ENCODE measurements at places on chromosomes 12 and 14. TPM values are rescaled to one million over a fixed set of nuclear protein-coding genes. Genes with fewer than 3 reads are reported as not detected.

TPPP2 gene
- not detected for total RNA-seq

DNA sequence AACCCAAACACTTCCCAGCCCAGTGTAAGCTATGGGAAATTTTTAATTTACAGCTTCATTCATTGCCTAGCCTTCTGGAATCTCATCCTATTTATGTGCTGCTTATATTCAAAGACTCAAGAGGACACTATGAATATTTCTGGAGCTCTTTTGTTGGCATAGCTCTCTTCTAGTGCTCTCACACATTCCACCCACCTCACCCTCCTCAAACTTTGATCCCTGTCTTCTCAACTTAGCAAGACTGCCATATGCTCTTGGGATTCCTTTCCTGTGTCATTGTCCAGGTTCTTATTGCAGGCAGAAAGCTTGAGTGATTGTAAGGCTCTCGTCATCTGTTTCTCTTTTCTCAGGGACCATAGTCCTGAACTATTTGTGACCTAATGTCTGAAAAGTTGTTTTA, 18.0 kb upstream of the NKX2-1 start:
- DNase-seq: no peak
- H3K4me3 ChIP-seq: no peak overlapping the region
- no peak overlapping the region for H3K27ac ChIP-seq
- H3K36me3 ChIP-seq: no peaks in the 10 kb centered on the region
- H3K4me1 ChIP-seq: no peaks in the 10 kb centered on the region
- peaks cover 9% of the 10 kb centered on the region for H3K27me3 ChIP-seq

DNA sequence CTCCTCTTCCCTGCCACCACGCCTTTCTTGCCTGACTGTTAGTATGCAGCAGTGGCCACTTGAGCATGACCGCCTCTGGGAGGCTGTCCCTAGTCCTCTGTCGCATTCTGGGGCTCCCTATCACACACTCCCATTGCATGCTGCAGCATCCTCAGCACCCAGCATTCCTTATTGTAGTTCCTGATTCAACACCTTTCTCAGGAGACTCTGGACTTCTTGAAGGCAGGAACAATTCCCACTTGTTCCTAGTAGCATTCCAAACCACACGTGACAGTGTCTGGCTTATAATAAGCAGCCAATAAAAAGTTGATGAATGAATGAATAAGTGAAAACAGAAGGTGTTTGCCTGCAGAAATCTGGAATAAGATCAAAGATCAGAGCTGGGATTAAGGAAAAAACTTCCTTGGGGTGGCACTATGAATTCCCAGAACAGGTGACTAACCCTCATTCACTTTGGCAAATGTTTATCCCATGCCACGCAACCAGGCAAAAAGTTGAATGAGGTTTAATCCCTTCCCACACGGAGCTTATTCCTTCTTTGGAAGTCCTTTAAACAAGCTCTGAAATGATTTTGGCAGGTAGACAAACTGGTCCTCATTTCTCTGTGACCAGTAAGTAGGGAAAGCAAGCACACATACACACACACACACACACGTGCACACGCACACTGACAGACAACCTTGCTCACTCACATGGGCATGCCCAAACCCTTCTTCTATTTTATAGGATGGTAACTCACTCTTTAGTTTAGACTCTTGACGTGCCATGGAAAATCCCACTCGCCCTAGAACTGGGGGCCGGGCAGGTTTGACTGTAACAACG, 26.5 kb downstream of the NTF3 start:
- H3K4me3 ChIP-seq: no peak overlapping the region
- no peaks in the 10 kb centered on the region for H3K36me3 ChIP-seq
- peaks cover 6% of the 10 kb centered on the region for H3K27me3 ChIP-seq

CLEC4D gene
- total RNA-seq: 0.22 TPM

- no peak overlapping the region for H3K27ac ChIP-seq
- H3K4me1 ChIP-seq: peaks cover 11% of the 10 kb centered on the region
- H3K36me3 ChIP-seq: no peaks in the 10 kb centered on the region
- H3K4me3 ChIP-seq: no peak overlapping the region
These were observed 96.0 kb downstream of the SRGAP1 start for GRCh38 chr12:63940310-63941005.

VRTN gene
- total RNA-seq: not detected

DNA sequence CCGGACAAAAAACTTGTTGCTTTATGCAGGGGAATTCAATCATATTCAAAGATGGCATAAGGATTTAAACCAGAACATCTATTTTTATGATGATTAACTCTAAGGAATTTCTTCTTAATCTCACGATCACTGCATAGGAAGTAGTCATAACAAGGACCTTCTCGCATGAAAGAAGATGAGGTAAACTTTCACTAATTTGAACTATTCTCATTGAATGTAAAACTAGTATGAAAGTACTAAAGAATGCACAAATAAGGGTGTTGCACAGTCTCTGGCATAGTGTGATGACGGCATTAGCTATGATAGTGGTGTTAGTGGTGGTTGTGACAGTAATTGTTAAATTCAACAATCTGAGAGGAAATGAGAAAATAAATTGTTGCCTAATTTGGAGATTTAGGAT, 280.0 kb downstream of the SLC6A15 start:
- H3K27me3 ChIP-seq: no peaks in the 10 kb centered on the region
- no peak overlapping the region for H3K4me3 ChIP-seq
- H3K36me3 ChIP-seq: no peaks in the 10 kb centered on the region
- DNase-seq: no peak
- no peaks in the 10 kb centered on the region for H3K4me1 ChIP-seq
- no peak overlapping the region for H3K27ac ChIP-seq

DNA sequence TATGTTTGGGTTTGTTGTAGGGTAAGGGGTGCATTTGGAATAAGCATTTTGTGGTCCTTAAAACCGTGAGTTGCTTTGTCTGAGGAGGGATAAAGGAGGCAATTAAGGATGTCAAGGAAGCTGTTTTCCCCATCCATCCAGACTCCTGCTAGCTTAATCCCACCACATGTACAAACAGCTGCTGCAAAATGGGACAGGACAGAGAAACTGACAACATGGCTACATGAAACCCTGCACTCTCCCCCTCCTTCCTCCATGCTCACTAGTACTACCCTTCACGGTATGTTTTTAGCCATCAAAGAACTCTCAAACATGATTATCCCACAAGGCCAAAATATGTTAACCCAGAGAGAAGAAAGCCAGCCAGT, 20.6 kb downstream of the ST8SIA1 start:
- peaks cover 8% of the 10 kb centered on the region for H3K36me3 ChIP-seq
- no peak overlapping the region for H3K4me3 ChIP-seq
- H3K27ac ChIP-seq: no peak overlapping the region
- no peak for DNase-seq
- peaks cover 22% of the 10 kb centered on the region for H3K4me1 ChIP-seq
- no peaks in the 10 kb centered on the region for H3K27me3 ChIP-seq

C14orf180 gene
- total RNA-seq: not detected

PRMT5 gene
- total RNA-seq: 33.9 TPM

- H3K4me3 ChIP-seq: no peak overlapping the region
- H3K4me1 ChIP-seq: no peaks in the 10 kb centered on the region
- H3K27ac ChIP-seq: no peak overlapping the region
- peaks cover 2% of the 10 kb centered on the region for H3K36me3 ChIP-seq
- DNase-seq: no peak
These were observed 280.1 kb upstream of the TMPO start for GRCh38 chr12:98235301-98235700.

DNA sequence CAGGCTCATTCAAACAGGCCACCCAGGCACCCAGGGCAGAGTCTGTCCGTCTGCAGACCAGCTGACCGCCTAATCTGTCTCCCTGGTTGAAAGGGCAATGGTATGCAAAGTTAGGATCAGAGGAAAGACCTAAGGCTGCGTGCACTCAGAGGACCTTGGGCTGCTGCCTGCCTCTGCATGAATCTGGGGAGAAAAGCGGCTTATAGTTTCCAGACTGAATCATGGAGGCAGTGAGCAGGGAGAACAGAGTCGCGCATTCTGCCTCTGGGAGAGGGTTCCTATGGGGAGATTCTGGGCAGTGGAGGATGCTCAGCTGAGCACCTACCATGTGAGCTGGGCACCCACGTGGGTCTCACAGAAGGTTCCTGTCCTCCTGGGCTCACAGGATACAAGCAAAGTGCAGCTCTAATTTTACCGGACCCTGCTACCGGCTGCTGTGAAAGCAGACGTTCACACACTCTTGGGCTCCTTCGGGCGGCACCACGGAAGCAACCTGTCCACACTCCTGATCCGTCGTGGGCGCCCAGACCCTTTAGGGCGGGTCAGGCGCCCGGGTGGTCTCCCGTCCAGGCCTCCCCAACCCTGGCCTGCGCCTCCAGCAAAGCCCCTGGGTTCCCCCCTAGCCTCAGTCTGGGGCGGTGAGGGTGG, 772 bp downstream of the SCARB1 start:
- peaks cover 10% of the 10 kb centered on the region for H3K4me1 ChIP-seq
- peak overlapping the region; percentile 84 for H3K4me3 ChIP-seq
- DNase-seq: no peak
- H3K27ac ChIP-seq: no peak overlapping the region

SERPINA12 gene
- total RNA-seq: not detected

DNA sequence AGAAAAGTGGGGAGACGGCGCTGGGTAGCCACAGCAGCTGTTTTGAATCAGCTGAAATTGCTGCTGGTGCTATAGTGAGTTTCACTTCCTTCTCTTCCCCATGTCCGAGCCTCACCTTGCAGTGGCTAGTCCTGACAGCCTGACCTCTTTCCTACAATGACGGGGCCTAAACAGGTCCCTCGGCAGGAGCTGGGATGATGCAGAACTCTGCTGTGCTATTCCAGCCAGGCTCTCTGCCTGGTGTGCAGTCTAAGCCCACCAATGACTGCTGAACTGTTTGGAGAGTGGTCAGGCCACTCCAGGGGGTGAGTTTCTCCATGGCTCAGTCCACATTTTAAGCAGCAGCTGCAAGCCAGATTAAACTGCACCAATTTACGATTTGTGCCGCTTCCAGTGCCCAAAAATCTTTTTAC, 207.3 kb downstream of the TTC7B start:
- H3K4me1 ChIP-seq: peaks cover 2% of the 10 kb centered on the region
- H3K36me3 ChIP-seq: no peaks in the 10 kb centered on the region
- no peak overlapping the region for H3K27ac ChIP-seq
- no peak for DNase-seq
- H3K27me3 ChIP-seq: peaks cover 26% of the 10 kb centered on the region

DNA sequence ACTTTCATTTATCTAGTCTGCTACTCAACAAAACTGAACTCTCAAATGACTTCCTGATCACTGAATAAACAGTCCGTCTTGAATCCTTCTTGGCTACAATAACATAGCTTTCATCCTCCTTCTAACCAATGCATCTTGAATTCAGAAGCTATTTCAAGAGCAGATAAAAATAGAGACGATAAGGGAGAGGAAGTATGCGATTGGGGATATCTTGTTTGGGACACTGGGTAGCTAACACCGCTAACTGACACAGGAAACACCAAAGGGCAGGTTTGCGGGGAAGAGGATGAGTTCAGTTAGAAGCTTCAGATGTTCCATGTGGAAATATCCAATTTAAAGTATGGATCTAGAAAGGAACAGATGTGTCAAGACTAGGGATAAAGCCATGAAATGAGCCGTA, 102.5 kb downstream of the SLC41A2 start:
- no peak overlapping the region for H3K27ac ChIP-seq
- no peaks in the 10 kb centered on the region for H3K27me3 ChIP-seq
- no peaks in the 10 kb centered on the region for H3K4me1 ChIP-seq
- no peak for DNase-seq
- H3K4me3 ChIP-seq: no peak overlapping the region

GRCh38 chr14:20197459-20197858, 6.8 kb downstream of the OR11G2 start:
- no peak overlapping the region for H3K27ac ChIP-seq
- DNase-seq: no peak
- H3K36me3 ChIP-seq: no peaks in the 10 kb centered on the region
- peaks cover 13% of the 10 kb centered on the region for H3K4me1 ChIP-seq

JAG2 gene
- total RNA-seq: 0.55 TPM

DNA sequence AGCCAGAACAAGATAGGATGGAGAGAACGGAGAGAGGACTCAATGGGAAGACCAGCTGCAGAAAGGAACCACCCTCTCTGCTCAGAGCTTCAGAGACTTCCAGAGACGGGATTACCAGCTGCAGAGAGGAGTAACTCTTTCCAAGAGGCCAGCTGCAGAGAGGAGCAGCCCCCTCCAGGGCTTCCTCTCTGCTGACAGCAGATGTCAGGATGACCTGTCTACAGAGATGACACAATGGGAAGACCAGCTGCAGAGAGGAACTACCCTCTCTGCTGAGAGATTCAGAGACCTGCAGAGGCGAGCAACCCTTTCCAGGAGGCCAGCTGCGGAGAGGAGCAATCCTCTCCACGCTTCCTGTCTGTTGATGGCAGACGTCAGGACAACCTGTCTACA, 61.8 kb downstream of the KLRG1 start:
- peaks cover 14% of the 10 kb centered on the region for H3K4me1 ChIP-seq
- H3K4me3 ChIP-seq: no peak overlapping the region
- H3K36me3 ChIP-seq: peaks cover 2% of the 10 kb centered on the region

GRCh38 chr14:21219561-21220111, 49.6 kb downstream of the HNRNPC start:
- H3K27ac ChIP-seq: peak overlapping the region; percentile 94
- no peaks in the 10 kb centered on the region for H3K27me3 ChIP-seq
- peak overlapping the region; percentile 66 for H3K4me3 ChIP-seq
- peaks cover 15% of the 10 kb centered on the region for H3K36me3 ChIP-seq

- no peaks in the 10 kb centered on the region for H3K4me1 ChIP-seq
- no peak overlapping the region for H3K4me3 ChIP-seq
- H3K36me3 ChIP-seq: no peaks in the 10 kb centered on the region
- H3K27ac ChIP-seq: no peak overlapping the region
These were observed 76.1 kb downstream of the ALG10B start for GRCh38 chr12:38392554-38393144.

- no peak overlapping the region for H3K27ac ChIP-seq
- DNase-seq: no peak
- no peaks in the 10 kb centered on the region for H3K4me1 ChIP-seq
- no peak overlapping the region for H3K4me3 ChIP-seq
- no peaks in the 10 kb centered on the region for H3K36me3 ChIP-seq
These were observed 14.5 kb upstream of the KIF26A start for GRCh38 chr14:104123879-104124278.

DNA sequence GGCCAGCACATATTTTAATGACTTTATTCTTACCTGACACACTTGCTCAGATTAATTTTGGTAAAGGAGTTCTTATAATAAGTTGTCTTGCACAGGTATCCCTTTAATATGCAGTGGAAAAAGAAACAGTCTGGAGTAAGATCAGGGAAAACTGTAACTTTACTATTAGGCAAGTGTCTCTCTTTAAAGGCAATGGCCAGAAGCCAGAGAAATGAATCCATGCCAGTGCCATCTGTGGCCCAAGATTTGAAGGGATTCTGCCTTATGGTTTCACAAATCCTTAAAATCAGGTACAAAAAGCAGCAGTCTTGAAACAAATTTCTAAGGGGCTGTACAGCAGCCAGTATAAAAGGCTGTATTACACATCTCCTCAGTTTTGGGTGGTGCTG, 22.4 kb downstream of the NFYB start:
- H3K4me3 ChIP-seq: no peak overlapping the region
- no peaks in the 10 kb centered on the region for H3K36me3 ChIP-seq
- H3K4me1 ChIP-seq: peaks cover 7% of the 10 kb centered on the region
- peak overlapping the region; percentile 90 for H3K27ac ChIP-seq

DNA sequence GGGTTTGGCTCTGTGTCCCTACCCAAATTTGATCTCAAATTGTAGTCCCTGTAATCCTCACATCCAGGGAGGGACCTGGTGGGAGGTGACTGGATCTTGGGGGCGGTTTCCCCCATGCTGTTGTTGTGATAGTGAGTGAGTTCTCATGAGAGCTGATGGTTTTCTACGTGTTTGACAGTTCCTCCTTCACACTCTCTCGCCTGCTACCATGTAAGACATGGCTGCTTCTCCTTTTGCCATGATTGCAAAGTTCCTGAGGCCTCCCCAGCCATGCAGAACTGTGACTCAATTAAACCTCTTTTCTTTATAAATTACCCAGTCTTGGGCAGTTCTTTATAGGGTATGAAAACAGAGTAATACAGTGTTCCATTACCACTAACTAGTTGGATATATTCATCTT, 10.3 kb upstream of the LRRC23 start:
- no peak overlapping the region for H3K27ac ChIP-seq
- no peaks in the 10 kb centered on the region for H3K36me3 ChIP-seq
- H3K27me3 ChIP-seq: no peaks in the 10 kb centered on the region
- H3K4me1 ChIP-seq: peaks cover 5% of the 10 kb centered on the region
- H3K4me3 ChIP-seq: no peak overlapping the region
